ENCODE measurements at places on chromosomes 16 and 17.

- no peak for DNase-seq
These were observed 4.7 kb upstream of the PRR29 start for GRCh38 chr17:63993368-63993985.

DNA sequence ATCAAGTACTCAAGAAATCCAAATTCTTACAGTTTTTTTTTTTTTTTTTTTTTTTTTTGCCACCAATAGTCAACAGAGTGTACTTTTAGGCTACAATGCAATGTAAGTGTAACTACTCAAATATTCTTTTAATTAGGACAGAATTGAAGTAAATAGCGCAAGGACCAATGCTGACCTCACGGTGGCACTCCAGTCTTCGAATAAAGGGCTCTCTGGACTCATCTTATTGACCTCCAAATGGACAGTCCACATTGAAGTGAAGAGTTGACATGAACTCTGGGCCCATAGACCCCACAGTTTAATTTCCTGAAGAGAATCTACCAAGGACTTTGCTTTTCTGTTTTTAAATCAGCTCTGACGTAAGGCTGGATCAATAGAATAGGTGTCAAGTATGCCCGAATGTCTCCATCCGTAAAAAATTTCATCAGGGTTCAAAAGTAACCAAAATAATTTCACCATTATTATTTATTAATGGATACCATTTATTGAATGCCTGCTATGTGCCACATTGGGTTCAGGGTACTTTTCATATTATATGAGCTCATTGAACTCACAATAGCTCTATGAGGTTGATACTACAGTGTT, 7.3 kb upstream of the DDX52 start:
- peak; percentile 22 for DNase-seq

DNA sequence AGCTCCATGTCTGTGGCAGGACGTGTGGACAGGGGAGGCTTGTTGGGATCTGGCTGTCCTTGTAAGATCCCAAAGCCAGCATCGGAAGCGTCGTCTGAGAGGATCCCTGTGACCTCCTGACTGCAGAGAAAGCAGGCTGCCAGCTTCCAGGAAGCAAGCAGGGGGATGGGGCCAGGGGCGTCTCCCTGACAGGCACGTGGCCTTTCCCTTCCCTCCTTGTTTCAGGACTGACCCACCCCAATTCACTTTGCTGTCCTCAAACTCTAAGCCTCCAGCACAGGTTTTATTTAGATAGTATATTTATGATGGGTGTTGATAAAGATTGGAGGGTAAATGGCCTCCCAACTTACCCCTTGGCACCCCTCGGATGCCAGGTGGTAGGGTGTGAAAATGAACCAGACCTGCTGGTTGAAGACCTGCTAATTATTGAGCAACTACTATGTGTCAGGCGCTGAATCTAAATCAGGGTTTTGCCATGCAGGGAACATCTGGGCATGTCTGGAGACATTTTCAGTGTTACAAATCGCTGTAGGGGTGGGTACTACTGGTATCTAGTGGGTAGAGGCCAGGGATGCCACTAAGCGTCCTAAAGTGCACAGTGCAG, 24.5 kb downstream of the SOCS1 start:
- DNase-seq, result no peak

GRCh38 chr17:77371117-77371887, 230.5 kb downstream of the SEC14L1 start:
- no peak for DNase-seq

GRCh38 chr17:3594051-3594800, 15.0 kb downstream of the TRPV1 start:
- no peak for DNase-seq

Data from NCI-H524 (cell line).